AG08395 (cell line): ENCODE measurements at places on chromosomes 3 and 15.

DNA sequence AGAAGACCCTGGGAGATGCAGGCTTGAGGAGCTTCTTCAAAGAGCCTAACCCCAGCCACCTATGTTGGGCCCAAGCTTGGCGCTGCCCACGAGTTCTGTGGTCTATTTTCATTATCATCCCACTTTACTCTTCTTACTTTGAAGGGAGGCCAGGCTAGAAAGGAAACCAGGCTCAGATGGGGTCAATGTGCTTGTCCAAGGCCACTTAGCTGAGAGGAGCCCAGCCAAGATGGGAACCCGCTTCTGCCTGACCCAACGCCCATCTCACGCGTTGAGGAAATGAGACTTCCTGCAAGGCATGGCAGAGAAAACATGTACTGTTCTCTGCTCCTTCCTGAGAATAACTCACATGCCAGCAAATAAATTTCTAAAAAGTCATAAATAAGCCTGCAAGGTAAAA, 486.3 kb upstream of the PROK2 start:
- DNase-seq = no peak

GRCh38 chr3:127195417-127195816, 2.5 kb downstream of the PRR23E start:
- no peak for DNase-seq

DNA sequence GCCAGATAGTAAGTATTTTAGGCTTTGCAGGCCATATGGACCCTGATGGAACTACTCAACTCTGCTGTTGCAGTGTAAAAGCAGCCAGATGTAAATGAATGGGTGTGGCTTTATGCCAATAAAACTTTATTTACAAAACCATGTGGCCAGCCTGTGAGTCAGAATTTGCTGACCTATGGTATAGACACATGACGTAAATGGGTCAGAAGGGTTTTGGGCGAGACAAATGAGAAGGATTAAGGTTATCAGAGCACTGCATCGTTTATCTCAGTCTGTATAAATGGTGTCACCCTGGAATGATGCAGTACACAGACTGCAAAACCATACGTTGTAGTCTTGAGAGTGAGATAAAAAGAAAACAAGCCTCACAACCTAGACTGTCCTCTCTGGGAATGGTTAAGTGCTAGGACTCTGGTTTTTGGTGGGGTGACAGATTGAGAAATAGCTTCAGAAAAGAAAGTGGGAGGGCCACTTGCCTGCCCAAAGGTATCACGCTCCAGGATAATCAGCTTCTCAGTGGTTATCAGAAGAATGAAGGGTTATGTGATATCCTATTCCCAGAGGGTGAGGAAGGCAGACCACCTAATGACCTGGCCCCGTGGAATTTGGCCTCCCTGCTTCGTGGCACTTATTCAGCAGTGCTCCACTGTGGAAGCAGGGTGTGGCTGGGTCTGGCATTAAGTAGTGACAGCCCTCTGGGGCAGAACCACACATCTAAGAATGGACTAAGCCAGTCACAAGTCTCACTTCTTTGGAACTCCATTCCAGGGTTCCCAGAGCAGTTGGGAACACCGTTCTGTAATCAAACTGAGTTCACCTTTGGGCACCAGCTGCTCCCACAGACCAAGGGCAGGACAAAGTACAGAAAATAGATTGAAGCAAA, 46.1 kb downstream of the ABHD5 start:
- DNase-seq = peak; percentile 4

DNA sequence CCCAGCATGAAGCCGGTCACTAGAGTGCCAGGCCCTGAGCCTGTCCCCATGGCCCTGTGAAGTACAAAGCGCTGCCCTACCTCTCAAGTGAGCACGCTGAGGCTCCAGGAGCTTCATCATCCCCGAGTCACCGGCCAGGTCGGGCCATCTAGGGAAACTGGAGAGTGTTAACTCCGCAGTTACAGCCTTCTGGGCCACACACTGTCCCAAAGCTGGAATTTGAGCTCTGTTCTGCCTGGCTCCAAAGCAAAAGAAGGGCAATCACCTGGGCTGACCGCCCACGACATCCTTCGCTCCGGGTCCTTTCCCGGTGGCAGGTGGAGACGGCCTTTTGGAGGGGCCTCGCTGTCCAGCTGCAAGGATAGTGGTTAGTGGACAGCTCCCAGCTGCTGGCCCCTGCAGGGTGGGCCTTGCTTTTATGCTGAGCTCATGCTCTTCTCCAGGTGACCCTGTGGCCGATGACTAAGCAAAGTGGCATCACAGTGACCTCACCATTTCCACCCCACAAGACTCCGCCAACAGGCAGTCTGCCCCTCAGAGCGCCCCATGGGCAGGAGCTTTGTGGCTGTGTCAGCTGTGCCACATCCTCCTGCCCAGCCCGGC, 3.5 kb upstream of the MUC4 start:
- DNase-seq = no peak

GRCh38 chr3:56423661-56424099, 44.6 kb downstream of the ERC2 start:
- DNase-seq = no peak

DNA sequence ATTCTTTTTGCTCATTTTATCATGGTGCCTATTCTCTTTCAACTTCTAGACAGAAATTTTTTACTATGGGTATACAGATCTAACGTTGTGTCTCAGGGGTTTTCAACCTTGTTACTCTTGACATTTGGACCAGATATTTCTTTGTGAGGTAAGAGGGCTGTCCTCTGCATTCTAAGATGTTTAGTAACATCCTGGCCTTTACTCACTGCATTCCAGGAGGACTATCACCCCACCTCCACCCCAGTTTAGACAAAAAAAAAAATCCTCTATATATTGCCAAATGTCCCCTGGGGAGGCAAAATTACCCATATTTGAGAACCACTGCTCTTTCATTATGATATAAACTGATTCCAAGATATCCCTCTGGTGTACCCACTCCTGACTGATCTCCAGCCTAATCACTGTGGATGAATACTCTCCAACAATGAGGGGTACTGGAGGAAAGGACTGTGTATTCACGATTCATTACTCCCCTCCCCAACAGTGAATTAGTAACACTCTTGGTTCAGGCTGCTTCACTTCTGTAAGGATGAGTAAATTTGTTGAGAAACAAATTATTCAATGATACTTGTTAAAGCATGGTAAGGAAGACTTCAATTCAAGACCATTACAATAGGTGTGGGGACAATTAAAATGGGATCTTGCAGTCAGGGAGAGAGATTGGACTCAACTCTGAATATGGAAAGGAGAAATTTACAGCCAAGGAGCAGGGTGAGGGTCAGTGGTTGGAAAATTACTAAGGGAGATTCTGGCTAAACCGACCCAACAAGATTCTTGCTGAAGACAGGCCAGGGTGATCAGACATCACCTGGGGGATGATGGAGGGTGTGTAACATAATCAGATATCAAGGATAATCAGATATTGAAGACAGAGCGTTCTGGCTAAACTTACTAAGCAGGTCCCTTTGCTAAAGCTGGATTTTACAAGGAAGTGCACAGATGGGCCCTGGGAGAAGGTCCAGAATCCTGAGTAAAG, 123.8 kb upstream of the DAZL start:
- peak; percentile 76 for DNase-seq

DNA sequence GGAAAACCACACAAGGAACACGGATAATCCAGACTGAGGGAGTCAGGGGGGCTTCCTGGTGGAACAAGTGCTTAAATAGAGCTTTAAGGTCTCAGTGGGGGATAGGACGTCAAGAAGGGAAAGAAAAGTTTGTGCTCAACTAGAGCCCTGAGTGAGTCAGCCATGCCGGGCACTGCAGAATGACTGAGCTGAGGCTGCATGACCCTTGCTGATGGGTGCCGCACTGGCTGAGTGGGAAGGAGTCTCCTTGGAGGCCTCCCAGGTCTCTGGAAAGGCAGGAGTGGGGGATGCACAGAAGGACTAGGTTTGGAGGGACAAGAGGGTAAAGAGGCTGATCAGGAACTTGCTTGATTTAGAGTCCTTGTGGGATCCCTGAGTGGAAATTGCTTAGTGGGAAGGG, 150.3 kb downstream of the RPLP1 start:
- DNase-seq = no peak

DNA sequence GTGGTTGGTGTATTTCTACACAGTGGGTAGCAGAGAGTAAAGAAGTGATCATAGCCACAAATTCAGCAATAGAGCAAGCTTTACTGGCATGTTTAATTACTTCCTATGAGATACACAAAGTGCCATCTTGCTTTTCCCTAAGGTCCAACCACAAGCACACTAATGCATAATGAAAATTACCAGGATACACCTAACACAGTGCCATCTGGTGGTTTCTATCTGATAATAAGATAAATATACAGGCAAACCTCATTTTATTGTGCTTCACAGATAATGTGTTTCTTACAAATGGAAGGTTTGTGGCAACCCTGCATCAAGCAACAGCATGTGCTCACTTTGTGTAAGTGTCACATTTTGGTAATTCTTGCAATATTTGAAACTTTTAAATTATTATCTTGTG, 223.0 kb downstream of the NSUN3 start:
- DNase-seq = no peak

DNA sequence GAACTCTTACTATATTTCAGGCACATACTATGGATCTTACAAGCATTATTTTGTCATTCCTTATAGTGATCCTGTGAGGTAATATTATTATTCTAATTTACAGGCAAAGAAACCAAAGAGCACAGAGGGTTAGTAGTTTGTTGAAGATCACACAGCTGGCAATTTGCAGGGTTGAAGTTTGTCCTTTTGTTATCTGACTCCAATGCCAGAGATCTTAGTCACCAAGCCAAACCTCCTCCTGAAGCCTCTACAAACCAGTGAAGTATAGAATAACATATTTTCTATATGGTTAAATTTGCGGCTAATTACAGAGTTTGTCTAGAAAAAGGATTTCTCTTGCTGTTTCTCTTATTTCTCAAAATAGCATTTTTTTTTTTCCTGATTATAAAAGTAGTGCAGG, 11.2 kb downstream of the ISLR2 start:
- DNase-seq = no peak

- peak; percentile 18 for DNase-seq
Measured at GRCh38 chr3:8147711-8148110, 353.9 kb upstream of the LMCD1 start.

DNA sequence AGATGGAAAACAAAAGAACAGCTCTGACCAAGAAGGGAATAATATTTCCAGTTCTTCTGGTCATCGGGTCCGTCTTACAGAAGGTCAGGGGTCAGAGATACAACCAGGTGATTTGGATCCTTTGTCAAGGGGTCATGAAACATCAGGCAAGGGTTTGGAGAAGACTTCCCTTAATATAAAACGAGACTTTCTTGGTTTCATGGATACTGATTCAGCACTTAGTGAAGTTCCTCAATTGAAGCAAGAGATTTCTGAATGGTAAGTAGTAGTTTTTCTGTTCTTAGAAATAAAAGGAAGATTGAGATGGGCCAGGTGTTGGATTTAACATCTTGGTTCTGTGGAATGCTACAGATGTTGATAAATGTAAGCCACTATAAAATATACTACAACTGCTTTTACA, 9.5 kb downstream of the MGA start:
- no peak for DNase-seq

DNA sequence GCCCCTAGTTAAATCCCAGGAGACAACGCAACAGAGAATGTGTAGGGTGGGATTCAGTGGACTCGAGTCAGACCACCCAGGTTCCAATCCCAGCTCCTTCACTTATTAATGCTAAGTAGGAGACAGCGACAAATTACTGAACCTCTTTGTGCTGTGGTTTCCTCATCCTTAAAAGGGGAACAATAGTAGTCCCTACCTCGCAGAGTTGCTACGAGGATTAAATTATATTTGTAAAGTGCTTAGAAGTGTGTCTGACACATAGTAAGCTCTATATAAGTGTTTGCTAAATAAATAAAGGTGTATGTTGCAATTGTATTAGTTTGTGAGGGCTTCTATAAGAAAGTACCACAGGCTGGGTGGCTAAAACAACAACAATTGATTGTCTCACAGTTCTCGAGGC, 58.0 kb upstream of the PPARG start:
- no peak for DNase-seq

GRCh38 chr3:45205126-45205525, 21.0 kb downstream of the TMEM158 start:
- DNase-seq = no peak

DNA sequence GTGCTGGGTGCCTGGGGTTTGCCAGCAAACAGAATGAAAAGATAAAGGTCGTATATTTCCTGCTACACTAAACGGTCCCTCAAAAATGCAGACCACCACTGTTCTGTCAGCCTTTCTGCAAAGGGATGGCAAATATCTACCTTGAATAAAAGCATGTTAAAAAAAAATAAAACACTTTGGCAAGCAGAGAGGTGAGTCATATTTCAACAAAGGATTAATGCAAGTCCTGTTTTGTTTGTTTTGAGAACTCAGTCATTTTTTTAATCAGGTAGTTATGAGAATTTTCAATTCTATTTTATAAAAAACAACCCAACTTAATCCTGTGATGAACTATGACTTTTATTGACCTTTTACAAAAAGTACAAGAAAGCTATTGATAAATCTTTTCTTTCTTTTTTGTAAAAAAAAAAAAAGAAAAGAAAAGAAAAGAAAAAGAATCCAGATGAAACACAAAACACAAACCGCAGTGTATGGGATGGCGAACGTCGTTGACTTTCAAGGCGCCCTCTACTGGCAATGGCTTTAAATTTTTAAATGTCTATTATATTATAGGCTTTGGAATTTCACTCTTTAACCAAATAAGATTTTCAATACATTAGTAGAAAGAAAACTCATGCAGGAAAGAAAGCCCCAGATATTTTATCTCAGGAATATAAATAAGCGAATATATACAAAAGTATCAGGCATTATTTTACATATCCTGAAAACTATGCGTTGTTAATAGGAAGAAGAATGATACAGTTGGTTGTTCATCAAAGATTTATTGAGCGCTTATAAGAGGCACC, 87.8 kb downstream of the NCEH1 start:
- peak; percentile 12 for DNase-seq

DNA sequence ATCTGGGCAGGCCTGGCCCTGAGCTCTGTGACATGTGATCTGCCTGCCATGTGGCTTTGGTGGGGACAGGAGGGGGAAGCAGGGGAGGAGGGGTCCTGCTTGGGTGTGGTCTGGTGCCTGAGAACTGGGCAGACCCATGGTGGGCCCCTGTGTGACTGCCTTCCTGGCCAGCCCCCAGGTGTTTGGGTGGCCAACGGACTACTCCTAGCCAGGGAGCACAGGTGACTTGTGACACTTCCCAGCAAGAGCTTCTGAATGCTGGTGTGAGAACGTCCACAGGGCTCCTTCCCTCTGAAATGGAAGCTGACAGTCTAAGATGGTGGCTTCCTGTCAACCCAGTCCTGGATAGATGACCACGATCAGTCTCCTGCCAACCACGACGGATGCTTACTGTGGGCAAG, 136.1 kb upstream of the MEF2A start:
- no peak for DNase-seq

DNA sequence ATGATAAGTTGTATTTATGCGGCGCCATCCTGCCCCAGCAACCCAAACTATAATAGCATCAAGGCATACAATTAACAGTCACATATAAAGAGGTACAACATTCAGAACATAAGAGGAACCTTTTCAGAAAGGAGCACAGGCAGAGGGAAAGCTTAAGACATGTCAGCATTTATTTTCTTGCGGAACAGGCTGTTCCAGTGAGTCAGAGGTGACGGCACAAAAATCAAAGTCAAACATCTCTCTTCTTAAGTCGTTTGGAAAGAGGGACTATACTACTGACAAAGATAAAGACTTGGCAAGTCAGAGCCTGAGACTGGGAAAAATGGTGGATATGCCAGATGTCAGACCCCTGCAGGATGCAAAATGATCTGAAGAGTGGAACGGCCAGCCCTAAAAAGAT, 128.4 kb downstream of the CTNNB1 start:
- DNase-seq = no peak

- DNase-seq = peak; percentile 33
Measured at GRCh38 chr3:142319094-142319493, 93.7 kb upstream of the GK5 start.

- DNase-seq = no peak
Measured at GRCh38 chr3:61802772-61803171, 241.4 kb downstream of the PTPRG start.

- DNase-seq = no peak
Measured at GRCh38 chr3:100912976-100913545, 80.2 kb downstream of the ABI3BP start.
